Heart left ventricle (tissue), 16 donors: ENCODE measurements at places on chromosomes 16 and 17.

DNA sequence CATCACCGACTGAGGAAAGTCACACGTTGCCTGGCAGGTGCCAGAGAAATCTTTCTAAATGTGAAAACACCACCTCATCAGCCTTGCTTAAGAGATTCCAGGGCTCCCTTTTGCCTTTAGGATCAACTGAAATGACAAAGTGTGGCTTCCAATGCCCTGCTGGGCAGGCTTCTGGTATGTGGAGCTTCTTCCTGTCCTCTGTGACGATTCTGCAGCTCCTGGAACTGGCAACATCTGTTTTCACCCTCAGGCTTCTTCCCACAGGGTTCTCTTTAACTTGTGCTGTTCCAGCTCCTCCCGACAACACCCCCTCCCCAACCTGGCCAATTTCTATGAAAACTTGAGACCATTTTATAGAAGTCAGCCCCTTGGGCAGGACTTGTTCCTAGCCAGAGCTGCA, 4.8 kb upstream of the ZDHHC1 start:
- H3K27me3 ChIP-seq: no peaks in the 10 kb centered on the region
- DNase-seq: no peak
- H3K4me3 ChIP-seq: no peak overlapping the region
- no peaks in the 10 kb centered on the region for H3K4me1 ChIP-seq

DNA sequence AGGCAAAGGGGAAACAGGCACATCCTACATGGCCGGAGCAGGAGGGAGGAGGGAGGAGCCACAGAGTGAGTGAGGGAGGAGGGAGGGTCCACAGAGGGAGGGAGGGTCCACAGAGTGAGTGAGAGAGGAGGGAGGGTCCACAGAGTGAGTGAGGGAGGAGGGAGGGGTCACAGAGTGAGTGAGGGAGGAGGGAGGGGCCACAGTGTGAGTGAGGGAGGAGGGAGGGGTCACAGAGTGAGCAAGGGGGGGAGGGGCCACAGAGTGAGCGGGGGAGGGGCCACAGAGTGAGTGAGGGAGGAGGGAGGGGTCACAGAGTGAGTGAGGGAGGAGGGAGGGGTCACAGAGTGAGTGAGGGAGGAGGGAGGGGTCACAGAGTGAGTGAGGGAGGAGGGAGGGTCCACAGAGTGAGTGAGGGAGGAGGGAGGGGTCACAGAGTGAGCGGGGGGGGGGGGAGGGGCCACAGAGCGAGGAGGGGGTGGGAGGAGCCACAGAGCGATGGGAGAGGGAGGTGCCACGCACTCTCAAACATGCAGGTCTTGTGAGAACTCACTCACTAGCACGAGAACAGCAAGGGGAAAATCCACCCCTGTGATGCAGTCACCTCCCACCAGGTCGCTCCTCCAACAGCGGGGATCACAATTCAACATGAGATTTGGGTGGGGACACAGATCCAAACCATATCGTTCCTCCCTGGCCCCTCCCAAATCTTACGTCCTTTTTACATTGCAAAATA, 24.3 kb upstream of the CDH15 start:
- H3K36me3 ChIP-seq: no peaks in the 10 kb centered on the region
- H3K27ac ChIP-seq: no peak overlapping the region
- no peaks in the 10 kb centered on the region for H3K27me3 ChIP-seq
- no peak overlapping the region for H3K4me3 ChIP-seq

GRCh38 chr17:68662037-68662432, 60.9 kb upstream of the FAM20A start:
- H3K27me3 ChIP-seq: no peaks in the 10 kb centered on the region
- DNase-seq: no peak
- no peak overlapping the region for H3K27ac ChIP-seq
- no peaks in the 10 kb centered on the region for H3K4me1 ChIP-seq

DNA sequence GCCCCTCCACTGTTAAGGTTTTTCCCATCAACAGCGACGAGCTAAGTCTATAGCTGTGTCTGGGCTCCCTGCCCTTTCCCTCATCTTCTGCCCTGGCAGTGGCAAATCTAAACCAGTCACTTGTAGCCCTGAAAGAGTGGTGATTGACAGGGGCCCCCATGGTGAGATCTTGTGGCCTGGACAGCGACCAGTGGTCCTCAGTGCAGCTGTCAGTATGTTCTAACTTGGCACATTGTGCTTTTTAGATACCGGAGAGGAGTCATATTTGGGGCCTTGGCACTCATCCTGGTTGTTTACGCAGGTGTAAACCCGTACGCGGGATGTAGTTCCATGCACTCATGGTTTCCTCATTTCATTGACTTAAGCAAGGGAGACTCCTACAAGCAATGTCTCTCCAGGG, 57.5 kb upstream of the ARHGAP44 start:
- H3K36me3 ChIP-seq: no peaks in the 10 kb centered on the region
- H3K4me1 ChIP-seq: peaks cover 12% of the 10 kb centered on the region
- no peak overlapping the region for H3K4me3 ChIP-seq
- no peak for DNase-seq

DNA sequence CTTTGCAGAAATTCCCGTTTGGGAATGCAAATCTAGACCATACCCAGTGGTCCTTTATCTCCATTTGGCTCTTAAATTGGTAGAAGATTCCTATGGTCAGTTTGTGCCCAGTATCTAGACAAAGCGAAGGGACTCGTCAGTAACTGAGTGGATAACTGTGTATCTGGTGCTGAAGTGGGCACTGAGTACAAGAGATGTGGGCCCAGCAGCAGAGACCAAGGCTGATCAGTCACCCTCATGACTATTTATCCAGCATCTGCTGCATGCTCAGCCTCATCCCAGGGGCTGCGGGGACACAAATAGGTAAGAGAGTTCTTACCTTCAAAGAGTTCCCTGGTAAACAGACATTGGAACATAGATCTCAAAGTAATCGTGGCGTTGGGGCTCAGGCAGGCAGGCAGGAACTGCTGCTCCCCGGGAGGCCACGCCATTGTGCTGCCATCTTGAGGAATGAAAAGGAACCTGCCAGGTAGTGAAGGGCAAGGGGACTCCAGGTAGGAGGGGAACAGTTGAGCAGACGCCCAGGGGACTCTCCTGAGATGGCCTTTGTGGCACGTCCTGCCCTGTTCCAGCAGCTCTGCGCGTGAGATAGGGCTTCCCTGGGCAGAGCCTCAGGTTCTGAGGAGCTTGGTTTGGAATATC, 10.3 kb downstream of the NT5M start:
- H3K36me3 ChIP-seq: peaks cover 6% of the 10 kb centered on the region
- H3K27ac ChIP-seq: no peak overlapping the region
- H3K27me3 ChIP-seq: no peaks in the 10 kb centered on the region
- no peak for DNase-seq
- H3K4me1 ChIP-seq: no peaks in the 10 kb centered on the region
- H3K4me3 ChIP-seq: no peak overlapping the region

GRCh38 chr17:57256708-57257112, 387 bp downstream of the MSI2 start:
- peak overlapping the region; percentile 90 for H3K4me3 ChIP-seq
- no peaks in the 10 kb centered on the region for H3K4me1 ChIP-seq
- H3K27me3 ChIP-seq: no peaks in the 10 kb centered on the region
- no peak for DNase-seq

DNA sequence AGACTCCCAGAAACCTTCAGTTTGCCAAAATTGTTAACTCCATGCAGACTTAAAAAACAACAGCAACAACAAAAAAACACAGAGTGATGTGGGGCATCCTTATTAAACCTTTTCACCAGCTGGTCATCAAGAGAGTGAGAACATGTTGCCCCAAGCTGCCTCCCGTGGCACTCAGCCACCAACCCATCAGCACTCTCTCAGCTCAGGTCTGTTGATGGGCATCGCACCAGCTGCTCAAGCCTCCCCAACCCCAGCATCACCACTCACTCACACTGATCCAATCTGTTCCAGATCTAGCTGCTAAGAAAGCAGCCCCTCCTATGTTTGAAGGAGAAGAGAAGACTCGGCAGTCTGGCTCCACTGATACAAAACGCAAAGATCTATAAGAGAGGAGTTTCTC, 46.8 kb downstream of the SLC39A11 start:
- DNase-seq: no peak
- no peaks in the 10 kb centered on the region for H3K27me3 ChIP-seq
- peaks cover 16% of the 10 kb centered on the region for H3K4me1 ChIP-seq
- no peak overlapping the region for H3K27ac ChIP-seq
- no peaks in the 10 kb centered on the region for H3K36me3 ChIP-seq
- H3K4me3 ChIP-seq: no peak overlapping the region

DNA sequence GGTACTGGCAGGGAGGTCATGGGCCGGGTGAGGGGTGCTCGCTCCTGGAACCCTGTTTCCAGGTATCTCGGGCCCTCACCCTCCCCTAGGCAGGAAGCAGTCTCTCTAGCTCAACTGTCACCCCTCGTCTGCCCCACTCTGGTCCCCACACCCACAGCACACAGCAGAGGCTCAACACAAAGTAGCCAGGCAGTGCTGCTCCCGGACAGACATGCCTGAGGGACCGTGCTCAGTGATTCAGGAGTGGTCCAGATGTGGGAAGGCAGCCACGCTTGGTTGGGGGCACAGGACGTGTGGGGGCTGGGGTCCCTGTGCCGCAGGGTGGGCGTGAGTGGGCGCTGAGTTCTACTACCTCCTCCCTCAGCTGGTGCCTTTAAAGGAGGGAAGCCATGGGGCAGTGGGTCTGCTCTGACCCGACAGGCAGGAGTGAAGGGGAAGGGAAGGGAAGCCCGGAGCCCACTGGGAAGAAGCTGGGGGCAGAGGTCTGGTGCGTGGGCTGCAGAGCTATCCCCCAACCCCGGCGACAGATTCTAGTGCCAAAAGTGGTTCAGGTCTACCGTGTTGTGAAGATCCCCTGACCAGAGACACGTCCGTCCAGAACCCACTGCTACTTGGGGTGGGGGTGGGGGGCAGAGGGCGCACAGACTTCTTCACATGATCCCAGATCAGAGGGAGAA, 11.8 kb downstream of the SLC16A3 start:
- no peak overlapping the region for H3K4me3 ChIP-seq
- H3K36me3 ChIP-seq: peaks cover 78% of the 10 kb centered on the region
- peaks cover 49% of the 10 kb centered on the region for H3K4me1 ChIP-seq
- H3K27me3 ChIP-seq: no peaks in the 10 kb centered on the region
- peak overlapping the region; percentile 81 for H3K27ac ChIP-seq
- DNase-seq: peak; percentile 60

- no peak overlapping the region for H3K4me3 ChIP-seq
- H3K4me1 ChIP-seq: no peaks in the 10 kb centered on the region
- DNase-seq: no peak
- no peaks in the 10 kb centered on the region for H3K27me3 ChIP-seq
- H3K36me3 ChIP-seq: peaks cover 3% of the 10 kb centered on the region
- H3K27ac ChIP-seq: no peak overlapping the region
Observed at GRCh38 chr17:29559640-29560039, 7.2 kb downstream of the ABHD15 start.

DNA sequence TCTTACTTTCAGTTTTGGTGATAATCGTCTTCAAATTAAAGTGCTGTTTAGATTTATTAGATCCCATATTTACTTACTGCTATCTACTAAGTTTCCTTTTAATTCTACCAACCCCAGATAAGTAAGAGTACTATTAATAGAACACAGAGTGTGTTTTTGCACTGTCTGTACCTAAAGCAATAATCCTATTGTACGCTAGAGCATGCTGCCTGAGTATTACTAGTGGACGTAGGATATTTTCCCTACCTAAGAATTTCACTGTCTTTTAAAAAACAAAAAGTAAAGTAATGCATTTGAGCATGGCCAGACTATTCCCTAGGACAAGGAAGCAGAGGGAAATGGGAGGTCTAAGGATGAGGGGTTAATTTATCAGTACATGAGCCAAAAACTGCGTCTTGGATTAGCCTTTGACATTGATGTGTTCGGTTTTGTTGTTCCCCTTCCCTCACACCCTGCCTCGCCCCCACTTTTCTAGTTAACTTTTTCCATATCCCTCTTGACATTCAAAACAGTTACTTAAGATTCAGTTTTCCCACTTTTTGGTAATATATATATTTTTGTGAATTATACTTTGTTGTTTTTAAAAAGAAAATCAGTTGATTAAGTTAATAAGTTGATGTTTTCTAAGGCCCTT, 56.8 kb downstream of the HLF start:
- H3K4me1 ChIP-seq: no peaks in the 10 kb centered on the region
- no peak overlapping the region for H3K27ac ChIP-seq
- no peaks in the 10 kb centered on the region for H3K27me3 ChIP-seq
- H3K4me3 ChIP-seq: no peak overlapping the region
- no peak for DNase-seq

DNA sequence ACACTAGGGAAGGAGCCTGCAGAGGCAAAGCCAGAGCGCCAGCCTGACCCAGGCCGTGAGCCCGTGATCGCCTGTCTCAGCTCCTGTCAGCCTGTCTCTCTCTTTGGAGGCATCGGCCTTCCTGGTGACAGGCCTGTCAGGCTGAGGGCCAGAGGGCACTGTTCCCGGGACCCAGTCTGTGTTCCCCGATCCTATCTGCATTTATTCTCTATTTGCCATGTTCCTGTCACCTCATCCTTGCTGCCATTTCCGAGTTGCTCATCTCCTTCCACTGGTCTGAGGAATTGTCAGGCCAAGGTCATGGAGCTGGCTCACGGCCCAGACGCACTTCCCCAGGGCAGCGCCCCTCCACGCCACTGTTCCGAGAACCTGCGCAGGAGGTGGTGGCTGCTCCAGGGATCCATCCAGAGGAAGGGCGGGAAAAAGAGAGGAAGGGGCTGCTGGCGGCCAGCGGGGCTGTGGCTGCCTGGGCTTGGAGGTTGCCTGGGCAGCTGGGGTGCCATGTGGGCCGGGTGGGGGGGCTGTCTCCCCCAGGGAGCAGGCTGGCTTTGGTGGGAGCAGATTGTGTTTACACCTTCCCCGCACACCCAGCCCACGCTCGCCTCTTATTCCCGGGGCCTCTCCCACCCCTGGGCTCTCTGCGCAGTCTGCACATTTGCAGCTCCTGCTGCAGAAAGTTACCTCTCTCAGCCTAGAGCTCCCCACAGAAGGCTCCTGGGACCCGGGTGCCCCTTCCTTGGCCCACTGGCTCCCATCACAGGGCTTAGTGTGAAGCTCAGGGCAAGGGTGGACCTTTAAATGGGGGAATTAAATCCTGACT, 4.9 kb downstream of the PRCD start:
- peak overlapping the region; percentile 3 for H3K4me3 ChIP-seq
- H3K4me1 ChIP-seq: peaks cover 44% of the 10 kb centered on the region
- peak; percentile 80 for DNase-seq
- H3K36me3 ChIP-seq: no peaks in the 10 kb centered on the region
